ENCODE measurements at places on chromosomes 16 and 17.

DNA sequence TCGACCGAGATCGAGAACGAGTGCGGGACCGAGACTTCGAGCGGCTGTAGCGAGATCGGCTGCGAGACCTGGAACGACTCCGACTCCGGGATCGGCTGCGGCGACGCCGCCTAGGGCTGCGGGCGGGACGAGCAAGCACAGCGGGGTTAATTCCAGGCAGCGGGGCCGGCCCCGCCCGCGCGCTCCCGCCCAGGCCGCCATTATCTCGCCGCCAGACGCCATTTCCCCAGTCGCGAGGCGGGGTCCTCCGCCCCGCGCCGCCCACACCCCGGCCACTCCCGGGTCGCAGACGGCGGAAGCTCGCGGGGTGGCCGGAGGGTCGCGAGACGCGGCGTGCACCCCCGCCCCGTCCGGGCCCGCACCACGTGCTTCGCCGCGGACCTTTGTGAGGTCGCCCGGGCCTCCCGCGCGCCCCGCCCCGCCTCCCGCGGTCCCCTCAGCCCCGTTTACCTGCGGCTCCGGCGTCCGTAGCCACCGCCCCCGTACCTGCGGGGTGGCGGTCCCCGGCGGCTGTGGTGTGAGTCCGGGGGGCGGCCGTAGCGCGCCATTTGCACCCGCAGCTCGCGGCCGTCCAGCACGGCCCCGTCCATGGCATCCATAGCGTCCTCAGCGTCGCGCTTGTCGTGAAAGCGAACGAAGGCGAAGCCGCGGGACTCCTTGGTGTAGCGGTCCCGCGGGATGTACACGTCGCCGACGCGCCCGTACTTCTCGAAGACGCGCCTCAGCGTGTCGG lies 616 bp downstream of the SRSF2 start:
- no peak for DNase-seq

- no peak for DNase-seq
Observed at GRCh38 chr17:35918665-35919064, 11.9 kb downstream of the RDM1 start.

DNA sequence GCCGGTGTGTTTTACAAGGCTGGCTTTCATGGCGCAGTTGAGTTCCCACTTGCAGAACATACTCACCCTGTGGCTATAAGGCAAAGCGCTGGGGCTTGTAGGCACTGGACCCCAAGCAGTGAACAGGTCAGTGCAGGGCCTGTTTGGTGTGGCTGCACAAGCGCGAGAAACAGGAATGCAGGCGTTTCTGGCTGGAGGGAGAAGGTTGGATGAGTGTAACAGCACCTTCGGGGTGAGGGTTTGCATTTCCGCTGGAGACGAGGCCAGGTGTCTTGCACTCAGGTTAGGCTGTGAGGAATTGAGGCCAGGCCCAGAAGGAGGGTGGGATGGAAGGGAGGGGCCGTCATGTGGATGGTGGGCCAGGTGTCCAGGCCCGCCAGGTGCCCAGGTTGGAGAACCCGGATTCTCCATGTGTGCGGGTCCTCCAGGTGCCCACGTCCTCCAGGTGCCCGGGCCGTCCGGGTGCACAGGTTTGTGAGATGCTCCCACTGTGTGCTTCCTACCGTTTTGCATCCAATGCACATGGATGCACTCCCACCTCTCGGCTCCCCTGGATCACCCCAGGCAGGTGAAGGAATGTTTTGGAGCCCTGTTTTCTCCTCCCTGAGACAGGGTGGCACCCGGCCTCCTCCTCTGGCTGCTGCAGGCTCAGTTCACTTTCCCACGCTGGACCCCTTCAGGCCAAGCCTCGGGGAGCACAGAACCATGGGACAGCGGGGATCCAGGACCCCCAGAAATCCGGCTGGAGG lies 46.0 kb downstream of the SLC7A5 start:
- no peak for DNase-seq

DNA sequence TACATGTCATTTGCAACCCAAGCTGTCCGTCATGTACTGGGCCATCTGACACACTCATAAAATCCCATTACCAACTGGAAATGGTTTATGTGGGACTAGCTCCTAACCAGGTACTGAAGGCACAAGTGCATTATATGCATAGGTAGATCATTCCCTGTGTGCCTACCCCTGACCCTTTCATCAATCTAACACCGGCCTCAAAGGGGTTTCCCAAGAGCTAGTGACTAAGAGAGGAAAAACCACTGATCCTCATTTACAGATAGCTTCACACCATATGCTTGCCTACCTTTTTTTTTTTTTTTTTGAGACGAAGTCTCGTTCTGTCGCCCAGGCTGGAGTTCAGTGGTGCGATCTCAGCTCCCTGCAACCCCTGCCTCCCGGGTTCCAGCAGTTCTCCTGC lies 449.8 kb downstream of the SLC39A11 start:
- DNase-seq, result no peak

Data from activated CD8-positive, alpha-beta memory T cell treated with anti-CD3 and anti-CD28 coated beads for 48 hours (primary cell).